GM23248 (cell line): ENCODE measurements at places on chromosomes 16 and 17. TPM values are rescaled to one million over a fixed set of nuclear protein-coding genes. Genes with fewer than 3 reads are reported as not detected.

DNA sequence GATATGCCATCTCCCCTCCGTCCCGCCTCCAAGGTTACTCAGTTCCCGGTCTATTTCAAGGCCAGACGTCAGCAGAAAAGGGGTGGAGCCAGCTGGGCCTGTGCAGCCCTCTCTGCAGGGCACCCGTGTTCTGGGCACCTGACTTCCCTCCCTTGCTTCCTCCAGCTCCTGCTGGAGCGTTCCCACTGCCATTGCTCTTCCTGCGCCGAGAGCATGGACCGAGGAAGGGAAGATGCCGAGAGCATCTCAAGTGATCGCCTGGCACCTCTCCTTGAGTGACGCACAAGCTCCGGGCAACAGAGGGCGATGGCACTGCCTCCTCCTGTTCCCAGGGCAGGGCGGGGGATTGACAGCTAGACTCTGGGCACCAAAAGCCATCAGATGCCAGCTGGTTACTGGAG, 29.4 kb upstream of the NAT9 start:
- no peak for DNase-seq

C17orf67 gene
- 1.3 TPM in 1 of 2 replicates, not detected in the other for total RNA-seq

NUPR1 gene
- total RNA-seq = 22.3 and 54.8 TPM in 2 replicates

HOXB9 gene
- total RNA-seq = not detected in 2 replicates

- DNase-seq = no peak
These were observed 930 bp downstream of the CHMP1A start for GRCh38 chr16:89656435-89657121.

DNA sequence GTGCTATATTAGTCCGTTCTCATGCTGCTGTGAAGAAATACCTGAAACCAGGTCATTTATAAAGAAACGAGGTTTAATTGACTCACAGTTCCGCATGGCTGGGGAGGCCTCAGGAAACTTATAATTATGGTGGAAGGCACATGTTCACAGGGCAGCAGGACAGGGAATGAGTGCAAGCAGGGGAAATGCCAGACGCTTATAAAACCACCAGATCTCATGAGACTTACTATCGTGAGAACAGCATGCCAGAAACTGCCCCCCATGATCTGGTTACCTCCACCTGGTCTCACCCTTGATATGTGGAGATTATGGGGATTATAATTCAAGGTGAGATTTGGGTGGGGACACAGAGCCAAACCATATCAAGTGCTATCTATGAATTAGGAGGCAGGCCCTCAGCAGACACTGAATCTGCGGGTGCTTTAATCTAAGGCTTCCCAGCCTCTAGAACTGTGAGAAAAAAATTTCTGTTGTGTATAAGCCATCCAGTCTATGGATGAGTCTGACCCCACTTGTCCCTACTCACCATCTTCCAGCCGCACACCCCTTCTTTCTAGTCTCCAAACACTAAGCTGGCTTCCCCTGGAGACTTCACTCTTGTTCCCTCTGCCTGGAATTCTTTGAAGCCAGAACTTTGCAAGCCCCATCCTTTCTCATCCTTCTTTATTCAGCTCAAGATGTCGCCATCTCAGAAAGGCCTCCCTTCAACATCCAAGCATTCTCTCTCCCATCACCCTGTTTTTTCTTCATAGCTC, 772 bp upstream of the NUP93 start:
- DNase-seq = peak; percentile 43

ABCC11 gene
- total RNA-seq = 0.76 TPM in 1 of 2 replicates, not detected in the other

SP6 gene
- total RNA-seq = not detected in 2 replicates

DNA sequence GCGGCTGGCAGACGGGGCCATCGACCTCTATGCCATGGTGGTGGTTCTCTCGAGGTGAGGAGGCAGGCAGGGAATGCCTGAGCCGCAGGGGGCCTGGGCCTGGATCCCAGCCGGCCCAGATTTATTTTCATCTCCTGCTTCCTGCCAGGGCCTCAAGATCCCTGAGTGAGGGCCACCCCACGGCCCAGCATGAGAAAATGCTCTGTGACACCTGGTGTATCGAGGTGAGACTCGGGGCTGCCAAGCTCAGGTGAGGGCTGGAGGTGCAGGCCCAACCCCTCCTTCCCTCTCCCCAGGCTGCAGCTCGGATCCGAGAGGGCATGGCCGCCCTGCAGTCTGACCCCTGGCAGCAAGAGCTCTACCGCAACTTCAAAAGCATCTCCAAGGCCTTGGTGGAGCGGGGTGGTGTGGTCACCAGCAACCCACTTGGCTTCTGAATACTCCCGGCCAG, 4.9 kb downstream of the ACADVL start:
- no peak for DNase-seq

- no peak for DNase-seq
These were observed 147.6 kb downstream of the CHD9 start for GRCh38 chr16:53202398-53202797.

LGALS9B gene
- not detected in 2 replicates for total RNA-seq

GRCh38 chr16:70478912-70479341, 24.5 kb downstream of the FCSK start:
- DNase-seq = no peak

USP36 gene
- total RNA-seq = 30.2 and 35.5 TPM in 2 replicates
